ENCODE measurements at places on chromosomes 11 and 22.

DNA sequence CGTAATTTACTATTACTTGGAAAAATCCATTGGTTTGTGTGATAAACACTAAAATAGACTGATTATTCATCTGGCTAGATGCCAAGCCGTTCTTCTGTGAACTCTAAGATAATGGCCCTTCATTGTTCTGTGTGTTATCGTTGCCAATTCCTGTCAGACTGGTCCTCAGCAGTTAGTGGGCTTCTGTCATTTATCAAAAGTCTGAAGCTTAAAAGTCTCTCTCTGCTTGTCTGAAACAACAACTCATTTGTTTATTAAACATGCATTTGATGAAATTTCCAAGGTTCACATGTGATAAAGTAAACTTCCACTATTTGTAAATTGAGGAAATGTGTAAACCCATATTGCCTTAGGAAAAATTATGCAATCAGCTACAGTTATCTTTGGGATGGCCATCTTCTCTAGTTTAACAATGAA, 21.1 kb upstream of the RDX start:
- H3K27me3 ChIP-seq = no peaks in the 10 kb centered on the region
- no peak overlapping the region for H3K27ac ChIP-seq
- DNase-seq = peak; percentile 51
- H3K4me1 ChIP-seq = no peaks in the 10 kb centered on the region

DNA sequence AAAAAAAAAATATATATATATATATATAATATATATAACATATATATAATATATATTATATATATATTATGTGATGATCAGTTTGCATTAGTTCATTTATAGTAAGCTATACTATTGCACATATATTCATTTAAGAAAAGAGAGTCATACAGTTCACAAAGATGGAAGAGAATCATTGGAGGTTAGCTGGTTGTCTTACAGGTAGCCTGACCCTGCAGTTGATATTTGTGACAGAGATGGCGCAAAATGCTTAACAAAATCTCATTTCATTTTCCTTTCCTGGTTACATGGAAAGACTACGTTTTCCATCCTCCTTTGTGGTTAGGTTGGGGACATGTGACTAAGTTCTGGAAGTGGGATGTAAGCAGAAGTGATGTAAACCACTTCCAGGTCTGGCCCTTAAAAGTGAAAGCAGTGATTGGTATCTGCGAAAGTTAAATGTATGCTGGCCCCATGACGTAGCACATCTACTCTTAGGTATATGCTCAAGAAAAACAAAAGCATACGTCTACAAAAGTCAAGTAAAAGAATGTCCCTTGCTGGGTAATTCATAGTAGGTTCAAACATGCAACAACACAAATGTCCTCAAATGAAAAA, 7.2 kb upstream of the TMEM135 start:
- no peaks in the 10 kb centered on the region for H3K4me1 ChIP-seq
- no peaks in the 10 kb centered on the region for H3K36me3 ChIP-seq
- H3K27ac ChIP-seq = no peak overlapping the region
- peak; percentile 76 for DNase-seq

DNA sequence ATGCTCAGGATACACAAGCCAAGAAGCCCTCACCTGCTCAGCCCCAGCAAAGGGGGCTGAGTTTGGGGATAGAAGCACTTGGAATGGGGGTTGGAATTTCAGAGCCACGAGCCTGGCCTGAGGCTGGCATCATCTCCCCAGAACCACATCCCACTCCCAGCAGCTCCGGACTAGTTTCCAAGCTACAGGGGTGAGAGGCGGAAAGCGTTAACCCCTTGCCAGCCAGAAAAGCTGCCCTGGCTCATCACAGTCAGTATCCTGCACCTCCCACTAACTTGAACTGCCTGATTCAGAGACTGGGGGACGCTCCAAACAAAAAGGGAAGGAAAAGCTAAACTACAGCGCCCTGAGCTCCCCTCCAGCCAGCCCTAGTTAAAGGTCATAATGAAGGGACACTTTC, 19.0 kb upstream of the CHST1 start:
- peaks cover 79% of the 10 kb centered on the region for H3K27me3 ChIP-seq
- no peak overlapping the region for H3K27ac ChIP-seq
- H3K4me1 ChIP-seq = no peaks in the 10 kb centered on the region
- H3K4me3 ChIP-seq = no peak overlapping the region
- no peaks in the 10 kb centered on the region for H3K36me3 ChIP-seq

- H3K27ac ChIP-seq = no peak overlapping the region
- peaks cover 72% of the 10 kb centered on the region for H3K36me3 ChIP-seq
- H3K4me3 ChIP-seq = peak overlapping the region; percentile 33
- H3K27me3 ChIP-seq = no peaks in the 10 kb centered on the region
- peak; percentile 24 for DNase-seq
Observed at GRCh38 chr11:120219232-120219937, 8.6 kb downstream of the OAF start.

- no peak for DNase-seq
- no peaks in the 10 kb centered on the region for H3K27me3 ChIP-seq
- peaks cover 7% of the 10 kb centered on the region for H3K36me3 ChIP-seq
- peak overlapping the region; percentile 84 for H3K27ac ChIP-seq
- H3K4me1 ChIP-seq = peaks cover 2% of the 10 kb centered on the region
- H3K4me3 ChIP-seq = peak overlapping the region; percentile 92
Observed at GRCh38 chr11:65428578-65429067, 6.0 kb downstream of the NEAT1 start.

DNA sequence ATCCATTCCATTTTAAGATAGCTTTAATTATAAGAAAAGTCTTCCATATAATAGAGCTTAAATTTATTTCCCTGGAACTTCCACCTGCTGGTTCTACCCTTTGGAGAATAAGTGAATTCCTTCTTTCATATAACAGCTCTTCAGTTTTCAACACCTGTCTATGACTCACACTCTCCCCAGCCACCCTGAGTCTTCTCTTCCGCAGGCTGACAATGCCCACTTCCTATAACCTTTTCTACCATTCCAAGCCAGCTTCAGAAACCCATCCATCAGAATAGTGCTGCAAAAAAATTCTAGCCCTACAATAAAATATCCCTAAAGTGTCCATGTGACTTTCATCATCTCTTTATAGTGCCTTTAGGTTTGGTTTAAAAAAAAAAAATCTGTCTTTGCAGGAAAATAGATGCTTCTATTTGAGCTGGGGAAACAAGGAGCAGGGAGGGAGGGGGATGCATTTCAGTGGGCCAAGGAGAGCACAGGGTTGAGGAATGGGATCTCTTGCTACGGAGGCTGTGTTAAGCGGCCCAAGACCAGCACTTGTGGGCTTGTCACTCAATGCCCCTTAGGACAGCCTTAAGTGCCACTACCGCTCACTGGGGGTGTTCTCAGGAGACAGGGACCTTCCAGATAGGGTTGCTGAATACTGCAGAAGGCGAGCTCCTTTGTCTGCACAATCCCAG, 178.6 kb downstream of the DSCAML1 start:
- peaks cover 64% of the 10 kb centered on the region for H3K27me3 ChIP-seq
- H3K27ac ChIP-seq = no peak overlapping the region
- peaks cover 6% of the 10 kb centered on the region for H3K4me1 ChIP-seq
- H3K36me3 ChIP-seq = no peaks in the 10 kb centered on the region
- DNase-seq = no peak

DNA sequence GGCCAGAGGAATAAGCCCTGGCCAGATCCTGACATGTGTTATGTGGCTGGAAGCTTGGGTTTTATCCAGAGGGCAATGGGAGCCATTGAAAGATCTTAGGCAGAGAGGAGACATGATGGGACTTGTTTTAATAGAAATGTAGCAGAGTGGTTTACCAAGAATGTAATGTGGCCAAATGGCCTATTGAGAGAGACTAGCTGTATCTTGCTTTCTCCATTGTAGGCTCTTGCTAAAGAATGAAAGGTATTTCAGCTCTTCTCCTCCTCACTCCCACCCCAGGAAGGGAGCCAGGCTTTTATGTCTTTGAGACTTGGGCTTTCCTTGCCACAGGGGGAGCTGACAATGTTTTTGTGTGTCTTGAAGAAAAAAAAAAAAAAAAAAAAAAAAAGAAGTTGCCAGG, 82.3 kb downstream of the TRIM29 start:
- DNase-seq = no peak
- peaks cover 47% of the 10 kb centered on the region for H3K27me3 ChIP-seq
- H3K4me3 ChIP-seq = no peak overlapping the region
- H3K27ac ChIP-seq = no peak overlapping the region
- H3K36me3 ChIP-seq = no peaks in the 10 kb centered on the region
- no peaks in the 10 kb centered on the region for H3K4me1 ChIP-seq

GRCh38 chr11:36509694-36510593, at the start of gene TRAF6:
Gene TRAF6 (minus strand): TSS chr11:36510272. CDS start chr11:36501515, 8,757 bp downstream.
- no peaks in the 10 kb centered on the region for H3K36me3 ChIP-seq
- peak within 1 kb of the TSS; percentile 91 for H3K4me3 ChIP-seq
- H3K27ac ChIP-seq = peak within 1 kb of the TSS; percentile 78
- H3K4me1 ChIP-seq = no peaks in the 10 kb centered on the region
- no peaks in the 10 kb centered on the region for H3K27me3 ChIP-seq
- DNase-seq = peak; percentile 90

DNA sequence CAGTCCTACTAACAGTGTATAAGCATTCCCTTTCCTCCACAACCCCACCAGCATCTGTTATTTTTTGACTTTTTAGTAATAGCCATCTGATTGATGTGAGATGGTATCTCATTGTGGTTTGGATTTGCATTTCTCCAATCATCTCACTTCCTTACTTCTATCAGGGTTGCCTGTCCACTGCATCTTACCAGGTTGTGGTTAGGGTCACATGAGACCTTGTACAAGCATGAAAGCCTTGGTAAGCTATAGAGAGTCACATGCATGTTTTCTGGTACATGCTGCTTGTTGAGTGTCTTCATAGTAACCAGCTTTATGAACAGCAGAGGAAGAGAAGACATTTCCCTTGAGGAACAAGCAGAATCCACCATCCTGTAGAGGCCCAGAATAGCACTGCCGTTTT, 102.9 kb upstream of the PAX6 start:
- no peak overlapping the region for H3K4me3 ChIP-seq
- no peak for DNase-seq

DNA sequence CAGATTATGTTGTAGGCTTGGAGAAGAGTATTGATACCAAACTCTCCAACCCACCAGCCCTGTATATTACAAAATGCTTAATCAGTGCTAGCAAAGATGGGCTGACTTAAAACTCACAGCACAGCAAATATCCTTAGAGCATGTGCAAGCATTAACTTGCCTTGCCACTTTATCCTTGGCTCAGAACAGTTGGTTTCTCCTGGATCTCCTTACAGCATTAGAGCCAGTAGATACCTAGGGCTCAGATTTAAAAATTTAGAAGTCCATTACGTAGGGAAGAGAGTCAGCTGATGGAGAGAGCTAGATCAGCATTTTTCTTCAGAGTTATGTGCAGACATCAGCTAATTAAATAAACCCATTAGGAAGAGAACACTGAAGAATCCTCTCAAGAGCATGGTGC, 198.5 kb upstream of the ZBED5 start:
- H3K4me1 ChIP-seq = no peaks in the 10 kb centered on the region
- no peak overlapping the region for H3K4me3 ChIP-seq
- H3K27ac ChIP-seq = no peak overlapping the region
- no peaks in the 10 kb centered on the region for H3K36me3 ChIP-seq
- peaks cover 12% of the 10 kb centered on the region for H3K27me3 ChIP-seq
- no peak for DNase-seq

- H3K4me3 ChIP-seq = no peak overlapping the region
- no peaks in the 10 kb centered on the region for H3K27me3 ChIP-seq
- H3K27ac ChIP-seq = no peak overlapping the region
- peaks cover 3% of the 10 kb centered on the region for H3K36me3 ChIP-seq
Observed at GRCh38 chr11:95867105-95867504, 56.8 kb downstream of the MTMR2 start.

GRCh38 chr22:40193429-40194421, 16.0 kb downstream of the TNRC6B start:
- DNase-seq = peak; percentile 62
- no peaks in the 10 kb centered on the region for H3K27me3 ChIP-seq
- H3K4me3 ChIP-seq = no peak overlapping the region
- H3K4me1 ChIP-seq = peaks cover 15% of the 10 kb centered on the region
- no peaks in the 10 kb centered on the region for H3K36me3 ChIP-seq

DNA sequence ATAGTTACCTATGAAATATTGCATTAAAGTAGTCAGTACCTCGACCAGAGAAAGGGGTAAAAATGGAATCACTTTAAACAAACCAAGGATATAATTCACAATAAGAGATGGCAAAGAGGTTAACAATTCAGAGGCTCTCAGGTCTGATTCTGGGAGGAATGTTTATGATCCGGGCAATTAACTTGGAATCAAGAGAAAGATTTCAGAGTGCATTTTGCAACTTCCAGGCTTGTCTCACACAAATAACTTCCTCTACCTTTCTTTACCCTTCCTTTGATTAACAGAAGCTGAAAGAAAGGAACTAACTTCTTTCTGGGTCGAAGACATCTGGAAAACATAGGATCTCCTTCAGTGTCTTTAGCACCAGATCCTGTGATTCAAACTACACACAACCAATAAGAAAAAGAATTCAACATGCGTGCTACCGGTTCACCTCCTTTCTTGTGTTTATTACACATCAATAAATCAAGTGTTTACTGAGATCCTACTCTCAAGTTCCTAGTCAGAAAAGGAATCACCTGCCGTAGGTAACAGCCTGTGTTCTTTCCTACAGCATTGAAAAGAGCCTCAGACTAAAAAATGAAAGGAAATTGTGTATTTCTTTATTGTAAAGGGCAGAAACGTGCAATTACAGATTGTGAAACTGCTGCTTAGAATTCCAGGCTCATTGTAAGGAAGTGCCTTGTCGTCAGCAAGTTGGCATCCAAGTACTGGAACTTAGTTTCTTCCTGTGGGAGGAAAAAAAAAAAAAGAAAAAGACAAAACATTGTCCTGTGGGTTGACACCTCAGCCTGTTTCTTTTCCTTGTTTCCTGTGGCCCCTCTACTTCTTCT, 29.5 kb downstream of the CARD18 start:
- H3K27me3 ChIP-seq = no peaks in the 10 kb centered on the region
- no peaks in the 10 kb centered on the region for H3K36me3 ChIP-seq
- peak overlapping the region; percentile 6 for H3K4me3 ChIP-seq
- no peaks in the 10 kb centered on the region for H3K4me1 ChIP-seq

GRCh38 chr11:1193326-1194230, 29.3 kb upstream of the MUC5B start:
- H3K27ac ChIP-seq = no peak overlapping the region
- H3K36me3 ChIP-seq = no peaks in the 10 kb centered on the region
- H3K4me1 ChIP-seq = peaks cover 2% of the 10 kb centered on the region
- H3K4me3 ChIP-seq = peak overlapping the region; percentile 42

GRCh38 chr11:6458352-6459098, 15.2 kb downstream of the TRIM3 start:
- no peaks in the 10 kb centered on the region for H3K4me1 ChIP-seq
- no peaks in the 10 kb centered on the region for H3K27me3 ChIP-seq
- H3K36me3 ChIP-seq = peaks cover 48% of the 10 kb centered on the region
- DNase-seq = no peak
- no peak overlapping the region for H3K27ac ChIP-seq
- H3K4me3 ChIP-seq = no peak overlapping the region
